Activated effector memory CD4-positive, alpha-beta T cell treated with Interleukin-2 at 50 U/mL for 16 hours (primary cell): ENCODE measurements at places on chromosomes 7 and 10.

DNA sequence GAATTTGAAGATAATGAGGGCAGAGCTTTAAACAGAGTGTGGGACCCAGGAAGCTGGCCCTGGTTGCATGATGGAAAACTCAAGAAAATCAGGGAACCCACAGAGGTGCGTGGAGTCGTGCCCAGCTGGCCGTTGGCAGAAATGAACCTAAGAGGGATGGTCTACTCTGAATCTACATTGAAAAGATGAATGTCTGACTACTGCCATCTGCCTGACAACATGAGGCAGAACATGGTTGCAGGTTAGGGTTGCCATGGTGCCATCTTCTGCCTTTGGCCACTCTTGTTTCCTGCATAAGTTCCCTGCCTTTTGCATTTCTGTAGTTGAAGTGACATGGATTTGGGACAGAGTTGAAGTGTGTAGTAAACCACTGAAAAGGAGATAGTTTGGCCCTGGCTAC lies 138.5 kb upstream of the COBL start:
- no peak for DNase-seq

GRCh38 chr7:90681336-90682022 lies 85.4 kb downstream of the CDK14 start:
- no peak for DNase-seq

GRCh38 chr10:51100221-51100620 lies 25.9 kb downstream of the PRKG1 start:
- DNase-seq: no peak

DNA sequence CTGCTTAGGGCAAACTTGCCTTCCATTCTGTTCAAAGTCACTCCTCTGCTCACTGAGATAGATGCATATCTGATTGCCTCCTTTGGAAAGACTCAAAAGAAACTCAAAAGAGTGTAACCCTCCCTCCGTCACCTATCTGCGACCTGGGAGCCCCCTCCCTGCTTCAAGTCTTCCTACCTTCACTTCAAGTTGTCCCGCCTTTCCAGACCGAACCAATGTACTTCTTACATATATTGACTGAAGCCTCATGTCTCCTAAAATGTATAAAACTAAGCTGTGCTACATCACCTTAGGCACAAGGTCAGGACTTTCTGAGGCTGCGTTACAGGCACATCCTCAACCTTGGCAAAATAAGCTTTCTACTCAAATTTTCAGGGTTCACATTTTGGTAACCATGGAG lies 77.4 kb upstream of the C1GALT1 start:
- DNase-seq: no peak

DNA sequence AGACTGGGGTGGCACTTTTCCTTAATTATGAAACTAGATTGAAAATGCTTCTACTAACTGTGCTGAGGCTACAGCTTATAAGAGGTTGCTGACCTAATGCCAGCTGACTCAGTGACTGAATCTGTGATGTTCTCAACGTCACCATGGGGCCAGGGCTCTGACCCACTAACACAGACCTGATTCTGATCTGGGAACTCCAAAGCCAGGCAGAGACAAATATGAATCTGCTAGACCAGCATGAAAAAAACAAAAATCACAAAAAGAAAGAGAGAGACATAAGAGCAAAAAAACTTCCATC lies 16.1 kb downstream of the USP6NL start:
- no peak for DNase-seq

GRCh38 chr10:11091517-11092102 lies 73.9 kb downstream of the CELF2 start:
- DNase-seq: no peak

- no peak for DNase-seq
Measured at GRCh38 chr10:17381502-17382142, 72.8 kb downstream of the ST8SIA6 start.

- no peak for DNase-seq
Measured at GRCh38 chr7:1534330-1535099, 4.0 kb downstream of the MAFK start.

DNA sequence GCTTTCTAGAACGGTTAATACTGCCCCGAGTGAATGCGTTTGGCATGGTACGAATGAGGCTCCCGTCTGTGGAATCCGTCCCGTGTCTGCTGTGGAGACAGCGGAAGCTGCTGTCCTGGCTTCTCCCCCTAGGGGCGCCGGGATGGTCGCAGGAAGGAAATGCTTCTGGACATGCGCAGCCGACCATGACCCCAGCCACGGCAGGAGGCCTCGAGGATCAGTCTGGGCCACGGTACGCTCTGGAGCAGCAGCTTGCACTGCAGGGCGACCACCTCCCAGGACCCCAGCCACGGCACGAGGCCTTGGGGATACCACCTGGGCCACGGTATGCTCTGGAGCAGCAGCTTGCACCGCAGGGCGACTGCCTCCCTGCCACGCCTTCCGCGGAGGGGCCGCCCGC lies 107.9 kb downstream of the CYTH3 start:
- no peak for DNase-seq

GRCh38 chr10:88178758-88179157 lies 315.3 kb downstream of the PTEN start:
- no peak for DNase-seq

DNA sequence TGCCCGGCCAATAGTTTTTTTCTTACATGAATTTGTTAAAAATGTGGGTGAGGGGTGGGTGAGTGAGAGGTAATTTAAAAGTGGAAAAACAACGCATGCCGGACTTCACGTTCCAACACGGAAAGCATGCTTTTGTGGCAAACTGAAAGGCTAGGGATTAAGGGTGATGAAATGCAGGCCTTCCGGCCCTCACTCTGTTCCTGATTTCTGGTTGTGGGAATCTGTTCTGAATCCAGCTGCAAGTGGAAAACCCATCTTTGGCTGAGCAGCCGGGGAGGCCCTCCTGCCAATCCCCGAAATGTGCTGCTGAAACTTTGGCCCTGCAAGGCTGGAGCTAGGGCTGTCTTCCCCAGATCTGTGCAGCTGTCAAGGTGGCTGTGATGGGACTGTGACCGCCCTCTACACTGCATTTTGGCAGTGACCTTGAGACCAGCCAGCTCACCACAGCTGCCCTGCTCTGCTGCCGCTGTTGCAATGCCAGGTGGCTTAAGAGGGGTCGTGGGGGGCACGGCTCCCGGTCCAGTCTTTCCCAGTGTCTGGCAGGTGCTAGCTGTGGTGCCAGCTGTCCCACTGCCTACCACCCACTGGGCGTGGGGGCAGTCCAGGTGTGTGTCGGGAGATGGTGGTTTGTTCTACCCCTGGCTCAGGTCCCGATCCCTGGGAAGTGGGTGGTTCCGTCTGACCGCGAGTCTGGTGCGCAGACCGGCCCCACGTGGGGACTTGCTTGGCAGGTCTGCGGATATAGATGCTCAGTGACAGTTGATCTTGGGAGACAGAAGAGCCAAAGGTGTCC lies 39.0 kb downstream of the TET1 start:
- DNase-seq: no peak

GRCh38 chr10:119031496-119032059 lies 2.1 kb downstream of the NANOS1 start:
- DNase-seq: no peak

DNA sequence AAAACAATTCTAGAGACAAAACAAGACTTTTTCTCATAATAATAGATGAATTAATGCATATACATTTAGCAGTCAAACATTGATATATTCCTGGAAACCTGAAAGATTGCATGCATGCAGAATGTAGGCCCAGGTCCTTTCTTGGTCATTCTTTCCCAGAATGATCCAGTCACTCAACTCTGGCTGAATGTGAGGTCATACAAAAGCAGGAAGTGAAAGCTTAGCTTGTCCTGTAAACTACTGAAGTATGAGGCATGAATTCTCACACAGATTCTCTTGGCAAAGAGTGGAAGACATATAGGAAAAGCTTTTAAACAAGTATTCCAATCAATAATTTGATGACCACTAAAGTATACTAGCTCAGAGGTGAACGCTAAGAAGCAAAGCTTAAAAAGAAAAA lies 253.9 kb downstream of the PPP1R3A start:
- no peak for DNase-seq

DNA sequence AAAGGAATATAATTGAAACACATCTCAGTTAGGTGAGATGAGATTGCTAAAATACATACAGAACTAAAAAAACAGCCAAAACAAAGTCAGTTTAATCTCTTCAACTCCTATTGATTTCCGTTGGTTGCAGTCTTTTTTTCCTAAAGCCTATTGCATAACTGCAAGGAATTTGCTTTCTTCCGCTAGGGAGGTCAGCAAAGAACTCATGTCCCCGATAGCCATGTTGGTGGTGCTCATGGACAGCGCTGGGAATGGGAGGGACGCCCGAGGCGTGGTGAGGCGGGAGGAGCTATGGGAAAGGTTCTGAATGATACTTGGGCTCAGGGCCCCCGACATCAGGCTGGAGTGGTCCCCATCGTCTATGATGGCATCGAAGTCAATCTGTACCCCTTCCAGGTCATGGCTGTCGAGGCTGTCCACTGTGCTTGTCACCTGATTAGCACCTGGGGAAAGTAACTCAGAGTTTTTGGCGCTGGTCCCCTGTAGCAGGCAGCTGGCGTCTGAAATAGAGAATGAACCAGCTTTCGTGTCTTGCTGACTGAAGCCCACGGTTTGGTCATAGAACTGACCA lies 261.4 kb upstream of the INHBA start:
- no peak for DNase-seq

DNA sequence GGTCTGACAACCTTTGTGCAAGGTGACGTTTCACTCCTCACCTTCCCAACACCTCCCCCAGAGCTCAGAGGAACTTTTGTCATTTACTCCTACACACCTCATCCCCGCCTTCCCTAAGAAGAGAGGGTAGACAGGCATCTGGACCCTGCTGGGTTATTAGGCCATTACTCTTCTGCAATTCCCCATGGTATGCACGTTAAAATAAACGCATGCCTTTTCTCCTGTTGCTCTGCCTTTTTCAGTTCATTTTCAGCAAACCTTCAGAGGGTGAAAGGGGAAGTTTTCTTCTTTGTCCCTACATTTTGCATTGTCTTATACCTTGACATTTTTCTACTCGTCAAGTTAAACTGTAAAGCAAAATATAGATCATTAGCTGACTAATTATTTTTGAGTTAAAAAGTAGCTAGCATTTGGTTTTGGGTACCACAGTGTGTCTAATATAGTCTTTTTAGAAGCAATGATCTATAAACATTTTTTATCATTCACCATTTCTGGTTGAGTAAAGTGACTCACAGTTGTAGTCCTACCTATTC lies 10.5 kb upstream of the EDRF1 start:
- DNase-seq: no peak

GRCh38 chr10:123766761-123767160 lies 100.6 kb downstream of the GPR26 start:
- no peak for DNase-seq

DNA sequence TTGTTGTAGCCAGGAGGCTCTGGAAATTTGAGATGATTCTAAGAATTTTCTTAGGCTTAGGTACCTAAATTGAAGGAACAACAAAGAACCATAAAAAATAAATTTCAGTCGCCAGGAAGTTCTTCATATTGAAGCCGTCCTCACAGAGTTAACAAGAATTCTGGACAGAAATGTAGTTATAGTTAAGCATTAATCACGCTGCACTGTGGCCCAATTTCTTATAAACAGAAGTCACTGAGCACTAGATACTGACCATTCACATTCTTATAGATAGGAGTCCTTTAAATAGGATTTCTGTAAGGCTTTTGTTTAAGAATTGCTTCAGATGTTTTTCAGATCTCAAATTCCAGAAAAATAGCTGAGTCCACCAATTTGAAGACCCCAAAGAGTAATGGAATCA lies 256.2 kb upstream of the PITRM1 start:
- no peak for DNase-seq

DNA sequence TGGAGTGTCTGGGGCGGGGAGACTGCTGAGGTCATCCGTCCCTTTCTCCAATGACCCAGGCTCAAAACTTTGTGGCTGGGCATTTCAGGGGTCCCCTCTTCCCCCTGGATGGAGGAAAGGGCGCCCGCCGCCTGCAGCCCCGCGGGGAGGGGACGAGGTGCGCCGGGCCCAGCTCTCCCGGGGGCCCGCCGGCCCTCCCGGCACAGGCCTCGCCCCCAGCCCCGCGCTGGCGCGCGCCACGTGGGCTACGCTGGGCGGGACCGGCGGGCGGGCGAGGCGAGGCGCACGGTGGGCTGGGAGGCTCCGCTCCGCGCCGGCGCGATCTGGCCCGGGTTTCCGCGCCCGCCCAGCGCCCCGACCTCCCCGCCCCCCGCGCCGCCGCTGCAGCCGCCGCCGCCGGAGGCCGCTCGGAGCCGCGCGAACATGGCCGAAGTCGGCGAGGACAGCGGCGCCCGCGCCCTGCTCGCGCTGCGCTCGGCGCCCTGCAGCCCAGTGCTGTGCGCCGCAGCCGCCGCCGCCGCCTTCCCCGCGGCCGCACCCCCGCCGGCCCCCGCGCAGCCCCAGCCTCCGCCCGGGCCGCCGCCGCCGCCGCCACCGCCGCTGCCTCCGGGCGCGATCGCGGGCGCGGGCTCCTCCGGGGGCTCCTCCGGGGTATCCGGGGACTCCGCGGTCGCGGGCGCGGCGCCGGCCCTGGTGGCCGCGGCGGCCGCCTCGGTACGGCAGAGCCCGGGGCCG lies at the start of gene FOXK1:
Gene FOXK1, plus strand, starts transcription at position 410 of the 735 bp plus-strand sequence. Its CDS starts 14 bp downstream, at position 424.
- peak; percentile 72 for DNase-seq

GRCh38 chr7:92843034-92843760 lies 6.8 kb upstream of the CDK6 start:
- no peak for DNase-seq

GRCh38 chr10:10844251-10844650 lies 173.4 kb upstream of the CELF2 start:
- DNase-seq: no peak

- no peak for DNase-seq
Measured at GRCh38 chr7:143846692-143847091, 55.3 kb downstream of the TCAF1 start.

DNA sequence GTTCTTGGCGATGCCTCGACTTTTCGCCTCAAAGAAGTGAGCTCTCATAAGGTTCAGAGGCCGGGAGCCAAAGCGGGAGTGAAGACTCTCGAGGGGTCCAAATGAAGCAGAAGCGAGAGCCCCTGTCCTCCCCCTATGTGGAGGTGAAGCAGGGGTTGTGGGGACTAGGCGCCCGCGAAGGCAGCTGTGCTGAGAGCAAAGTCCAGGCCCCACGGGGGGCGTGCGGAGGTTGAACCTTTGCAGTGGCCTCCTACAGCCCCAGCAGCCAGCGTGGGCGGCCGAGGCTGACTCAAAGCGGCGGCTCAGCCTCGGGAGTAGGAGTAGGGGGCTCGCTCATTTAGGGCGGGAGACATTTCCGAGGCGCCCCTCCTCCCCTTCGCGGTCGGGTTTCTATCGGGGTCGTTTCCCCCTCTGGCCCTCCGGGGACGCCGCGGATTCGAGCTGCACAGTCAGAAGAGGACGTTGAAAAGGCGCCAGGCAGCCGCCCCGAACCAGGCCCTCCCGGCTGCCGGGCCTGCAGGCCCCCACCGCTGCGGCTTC lies 553 bp upstream of the ADD3 start:
- no peak for DNase-seq
